Stimulated activated CD8-positive, alpha-beta memory T cell treated with anti-CD3 and anti-CD28 coated beads, Interleukin-4, amount 100 ng/mL, for 1 hour (primary cell): ENCODE measurements at places on chromosomes 5 and 9.

DNA sequence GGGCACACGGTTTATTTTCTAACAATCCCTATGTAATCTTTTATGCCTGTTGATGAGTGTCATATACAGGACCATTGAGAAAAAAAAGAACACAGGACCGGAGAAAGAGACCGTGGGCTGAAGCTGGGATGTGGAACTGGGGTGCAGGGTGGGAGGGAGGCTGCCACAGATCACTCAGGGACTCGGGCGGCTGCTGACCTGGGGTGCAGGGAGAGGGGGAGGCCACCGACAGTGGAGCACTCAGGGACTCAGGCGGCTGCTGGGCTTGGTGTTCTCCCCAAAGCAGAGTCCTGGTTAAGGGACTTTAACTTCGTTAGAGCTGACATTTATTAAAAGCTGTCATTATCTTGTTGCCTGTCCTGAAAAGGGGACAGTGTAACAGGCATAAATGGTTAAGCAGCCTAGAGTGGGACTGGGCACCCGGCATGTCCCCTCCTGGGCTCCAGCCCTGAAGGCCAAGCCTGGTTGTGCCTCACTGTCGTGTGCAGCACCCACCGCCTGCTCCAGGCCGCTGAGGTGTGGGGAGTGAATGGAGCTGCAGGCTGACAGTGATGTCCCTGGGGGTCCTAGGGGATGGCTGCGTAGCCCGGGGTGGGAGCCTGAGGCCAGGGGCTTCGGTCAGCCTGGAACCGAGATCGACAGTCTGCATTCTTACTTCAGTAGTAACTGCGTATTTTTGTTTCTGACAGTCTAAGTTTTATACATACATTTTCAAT lies 14.0 kb downstream of the NDUFS6 start:
- DNase-seq = no peak

- DNase-seq = no peak
These were observed 845 bp upstream of the NR4A3 start for GRCh38 chr9:99820685-99821395.

DNA sequence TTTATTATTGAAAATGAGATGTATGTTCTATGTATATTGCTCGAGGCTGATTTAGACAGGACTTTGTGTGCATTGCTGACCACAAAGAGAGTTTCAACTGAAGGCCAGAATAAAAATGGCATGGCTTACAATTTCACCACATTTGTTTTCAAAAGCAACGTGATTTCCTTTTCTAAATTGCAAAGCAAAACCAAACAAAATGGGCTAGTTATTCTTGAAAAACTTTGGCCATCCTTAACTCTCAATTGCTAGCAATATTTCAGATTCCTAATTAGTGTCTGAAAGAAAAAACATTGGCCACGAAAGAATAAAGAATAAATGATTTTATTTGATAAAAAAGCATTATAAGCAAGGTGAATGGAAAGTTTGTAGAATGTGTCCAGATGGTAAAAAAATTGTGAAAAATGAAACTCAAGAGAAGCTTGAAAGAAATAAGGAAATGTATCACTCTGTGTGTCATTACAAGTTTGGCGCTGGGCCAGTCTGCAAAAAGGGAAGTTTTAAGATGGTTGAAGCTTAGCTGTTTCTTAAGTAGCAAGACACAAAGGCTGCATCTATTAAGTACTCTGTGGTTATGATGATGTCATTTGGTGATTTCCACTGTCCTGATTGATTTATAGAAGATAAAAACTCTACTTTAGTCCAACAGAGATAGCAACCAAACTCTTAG lies 89.2 kb upstream of the PRLR start:
- no peak for DNase-seq

GRCh38 chr5:169158764-169159163 lies 142.2 kb downstream of the SLIT3 start:
- no peak for DNase-seq
